ENCODE measurements at places on chromosomes 7 and 10.

DNA sequence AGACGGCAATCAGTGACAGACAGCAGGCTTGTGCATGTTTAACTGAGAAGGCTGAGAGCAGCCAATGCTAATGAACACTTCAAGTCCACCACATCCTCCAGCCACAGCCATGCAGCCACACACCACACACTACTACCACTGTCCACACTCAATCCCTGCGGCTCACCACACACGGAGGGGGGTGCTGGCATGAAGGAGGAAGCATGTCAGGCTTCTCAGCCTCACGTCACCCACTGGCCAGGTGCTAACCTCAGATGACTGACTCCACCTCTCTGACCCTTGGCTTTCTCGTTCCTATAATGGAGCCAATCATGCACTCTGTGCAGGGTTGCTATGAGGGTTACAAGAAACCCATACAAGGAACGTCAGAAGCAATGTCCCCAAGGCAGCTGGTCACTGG lies 165.4 kb upstream of the RNF32 start:
- no peak for DNase-seq

DNA sequence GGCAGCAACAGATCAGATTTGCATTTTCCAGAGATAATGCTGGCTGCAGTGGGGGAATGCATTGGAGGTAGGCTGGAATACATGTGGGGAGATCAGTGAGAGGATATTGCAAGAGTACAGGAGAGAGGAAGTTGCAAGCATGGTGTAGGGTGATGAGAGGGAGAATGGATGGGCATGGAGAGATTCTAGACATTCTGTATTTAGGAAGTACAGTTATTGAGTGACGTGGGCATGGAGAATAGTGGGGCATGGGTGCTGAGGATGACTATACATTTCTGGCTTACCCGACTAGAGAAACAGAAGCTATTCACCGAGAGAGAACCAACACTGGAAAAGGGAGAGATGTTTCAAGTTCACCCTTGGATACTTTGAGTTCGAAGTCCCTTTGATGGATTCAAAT lies 116.9 kb upstream of the SVIL start:
- DNase-seq: no peak

- no peak for DNase-seq
Measured at GRCh38 chr7:132255898-132256297, 320.4 kb downstream of the PLXNA4 start.

DNA sequence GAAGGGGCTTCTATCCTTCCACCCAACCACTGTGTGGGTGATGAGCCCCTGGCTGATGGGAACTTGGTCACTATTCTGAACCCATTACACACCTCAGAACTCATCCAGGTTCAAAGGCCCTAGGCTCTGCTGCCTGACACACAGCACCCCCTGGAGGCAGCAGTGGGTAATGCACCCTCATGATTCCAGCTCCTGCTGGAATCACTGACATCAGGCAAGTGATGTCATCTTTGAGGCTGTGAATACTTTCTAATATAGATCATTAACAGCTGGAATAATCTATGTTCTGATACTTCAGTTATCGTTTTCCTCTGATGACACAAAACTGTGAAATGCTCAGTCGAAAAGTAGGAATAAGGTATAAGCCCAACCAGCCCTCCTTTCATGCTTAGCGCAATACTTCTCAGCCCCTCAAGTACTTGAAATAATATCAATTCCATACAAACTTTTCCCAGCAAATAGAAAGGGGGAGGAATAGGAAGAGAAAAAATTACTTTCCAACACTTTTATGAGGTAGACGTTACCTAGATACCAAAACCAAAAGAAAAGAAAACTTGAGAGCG lies 7.5 kb upstream of the RBP3 start:
- no peak for DNase-seq

DNA sequence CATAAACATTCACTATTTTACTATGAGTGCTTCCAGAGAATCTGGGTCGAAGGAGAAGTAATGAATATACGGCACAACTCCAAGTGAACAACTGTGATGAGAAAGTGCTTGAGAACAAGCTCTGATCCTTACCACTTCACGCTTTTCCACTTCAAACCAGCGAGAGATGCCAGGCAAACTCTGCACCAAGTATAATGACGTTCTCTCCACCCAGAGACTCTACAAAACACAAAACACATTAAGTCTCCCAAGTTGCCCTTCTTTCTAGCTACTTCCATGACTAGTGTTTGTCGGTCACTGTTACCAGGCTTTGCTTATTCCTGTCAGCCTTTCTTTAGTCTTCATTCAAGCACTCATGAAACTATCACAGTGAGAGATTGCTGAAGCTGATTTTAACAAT lies 193.1 kb upstream of the IMMP2L start:
- no peak for DNase-seq

- DNase-seq: no peak
Measured at GRCh38 chr7:75642810-75643486, 95.8 kb downstream of the HIP1 start.

DNA sequence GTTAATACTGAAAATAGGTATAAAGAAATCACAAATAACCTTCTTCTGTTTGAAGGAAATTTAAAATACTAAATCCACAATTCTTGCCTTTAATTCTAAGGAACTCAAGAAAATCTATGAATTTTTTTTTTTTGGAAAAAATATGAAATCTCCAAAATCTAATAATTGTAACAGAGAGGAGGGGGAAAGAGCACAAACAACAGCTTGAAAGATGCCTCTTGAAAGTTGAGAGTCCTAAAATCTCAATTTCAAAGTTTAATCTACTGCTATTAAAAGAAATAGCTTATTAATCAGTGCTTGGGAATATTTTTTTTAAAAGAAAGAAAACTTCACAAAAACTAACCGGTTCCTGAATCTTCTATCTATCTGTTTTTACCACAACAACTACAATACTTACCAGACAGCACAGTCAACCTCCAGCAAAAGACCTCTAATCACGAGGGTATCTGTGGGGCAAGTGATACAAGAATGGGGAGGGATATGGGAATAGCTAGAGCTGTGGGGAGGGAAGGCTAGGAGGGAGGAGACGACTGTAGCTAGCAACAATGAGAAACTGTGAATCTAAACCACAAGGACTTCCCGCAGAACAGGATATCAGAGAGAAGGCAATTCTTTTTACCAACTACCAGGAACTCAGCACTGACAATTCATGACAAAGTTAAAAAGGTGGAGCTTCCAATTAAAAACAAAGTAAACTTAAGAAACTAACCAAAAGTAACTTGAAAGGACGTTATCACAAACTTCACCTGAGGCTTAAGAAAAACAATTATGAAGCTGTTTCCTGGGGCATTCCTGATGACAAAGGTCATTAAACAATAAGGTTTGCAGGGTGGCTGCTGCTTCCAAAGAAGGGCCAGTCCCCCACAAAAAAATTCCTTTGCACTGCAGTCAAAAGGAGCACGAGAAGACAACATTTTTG lies at the start of gene USP54:
TSS of gene USP54 (minus strand) at position 462 of the 919 bp plus-strand sequence. CDS start 15,684 bp downstream, outside the sequence.
- no peak for DNase-seq

- DNase-seq: no peak
Measured at GRCh38 chr10:62959553-62959952, 143.4 kb upstream of the EGR2 start.

GRCh38 chr10:101158459-101159058 lies 27.5 kb downstream of the TLX1 start:
- DNase-seq: no peak
